ENCODE measurements at places on chromosomes 1 and 21. TPM values are rescaled to one million over a fixed set of nuclear protein-coding genes. Genes with fewer than 3 reads are reported as not detected.

Gene HIVEP3
- total RNA-seq, result 1.7 TPM

Gene CFHR2
- total RNA-seq, result not detected

Gene BRDT
- total RNA-seq, result not detected

Gene OR2AK2
- total RNA-seq, result not detected

Gene AGO3
- 5.3 TPM for total RNA-seq

Gene PALMD
- total RNA-seq, result 5.4 TPM

Gene SLC9C2
- not detected for total RNA-seq

Gene SERTAD4
- 2.2 TPM for total RNA-seq

Gene LYPD8
- total RNA-seq, result not detected

Gene TNNT2
- total RNA-seq, result not detected

Data from hair follicular keratinocyte (primary cell).